Upper lobe of right lung (tissue), 1 donor: ENCODE measurements at places on chromosomes 16 and 17. TPM values are rescaled to one million over a fixed set of nuclear protein-coding genes. Genes with fewer than 3 reads are reported as not detected.

AANAT gene
- not detected for total RNA-seq

ZNF205 gene
- total RNA-seq, result 11.7 TPM

ALOX12B gene
- not detected for total RNA-seq

CARD14 gene
- total RNA-seq, result 1.1 TPM

THOC6 gene
- 31.4 TPM for total RNA-seq

HASPIN gene
- total RNA-seq, result 0.41 TPM

RBFOX1 gene
- not detected for total RNA-seq

CTRL gene
- total RNA-seq, result 0.96 TPM

GPRC5B gene
- 21.1 TPM for total RNA-seq

ZNF594 gene
- 7.1 TPM for total RNA-seq

PGAP6 gene
- total RNA-seq, result 65.2 TPM

TERB1 gene
- total RNA-seq, result 0.26 TPM

ABCC11 gene
- not detected for total RNA-seq

NPIPB13 gene
- 19.9 TPM for total RNA-seq

RASD1 gene
- total RNA-seq, result 39.2 TPM

KCNAB3 gene
- 5.9 TPM for total RNA-seq

TMEM238L gene
- not detected for total RNA-seq

TP53TG3B gene
- not detected for total RNA-seq

INCA1 gene
- total RNA-seq, result 4.5 TPM

HSDL1 gene
- 31.0 TPM for total RNA-seq

PPM1E gene
- not detected for total RNA-seq
